MG63 (cell line): ENCODE measurements at places on chromosomes 2 and 18. TPM values are rescaled to one million over a fixed set of nuclear protein-coding genes. Genes with fewer than 3 reads are reported as not detected.

DNA sequence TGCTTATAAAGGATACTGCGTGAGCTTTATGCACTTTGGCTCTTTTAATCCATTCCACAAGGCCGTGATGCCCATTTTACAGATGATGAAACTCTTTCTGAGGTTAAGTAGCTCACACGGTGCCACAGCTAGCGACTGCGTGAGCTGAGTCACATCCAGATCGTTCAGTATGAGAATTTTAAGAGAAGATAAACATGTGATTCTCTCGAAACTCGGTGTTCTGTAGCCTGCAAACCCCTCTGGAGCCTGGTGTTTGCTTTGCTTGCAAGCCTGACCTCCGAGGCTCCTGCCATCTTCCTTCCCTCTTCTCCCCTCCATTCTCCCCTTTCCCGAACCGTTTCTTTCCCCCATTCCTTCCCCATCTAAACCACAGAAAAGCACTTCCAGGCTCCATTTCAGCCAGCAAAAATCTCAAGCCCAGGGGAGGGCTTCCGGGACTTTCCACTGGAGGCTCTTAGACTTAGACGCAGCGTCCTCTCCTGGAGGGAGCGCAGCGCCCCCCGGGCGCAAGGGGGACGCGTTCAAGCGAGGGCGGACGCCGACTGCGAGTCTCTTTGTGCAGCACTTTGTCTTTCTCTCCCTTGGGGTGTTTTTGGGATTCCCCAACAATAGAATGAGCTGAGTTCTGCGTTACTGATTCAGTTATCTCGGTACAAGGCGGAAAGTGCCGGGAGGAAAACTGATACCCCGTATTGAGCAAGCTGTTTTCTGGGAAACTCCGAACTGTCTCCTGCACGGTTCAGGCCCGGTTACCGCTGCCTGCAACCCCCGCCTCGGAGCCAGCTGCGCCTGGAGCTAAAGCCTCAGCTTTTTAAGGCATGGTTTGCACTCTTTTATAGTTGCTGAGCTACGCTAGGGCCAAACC lies 38.0 kb downstream of the CYP1B1 start:
- peak; percentile 11 for DNase-seq

- peak; percentile 88 for DNase-seq
Measured at GRCh38 chr2:184598316-184599053, at the start of gene ZNF804A. Gene ZNF804A, plus strand, starts transcription at chr2:184598529. Its CDS starts 431 bp downstream, at chr2:184598960.

DNA sequence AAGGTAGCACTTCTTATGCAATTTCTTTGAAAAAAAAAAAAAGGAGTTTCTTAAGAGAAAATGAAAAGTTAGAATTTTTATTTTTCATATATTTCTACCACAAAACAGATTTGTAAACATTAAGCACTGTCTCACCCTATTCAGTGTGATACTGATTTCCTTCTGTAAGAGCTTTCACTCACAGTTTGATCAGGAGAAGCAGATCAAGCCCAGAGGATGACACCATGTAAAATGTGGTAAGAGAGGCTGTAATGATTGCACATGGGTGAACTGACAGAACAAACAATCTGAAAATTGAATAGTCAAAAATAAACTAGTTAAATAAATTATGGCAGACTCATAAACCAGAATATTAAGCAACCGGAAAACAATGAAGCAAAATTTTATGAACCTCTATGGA lies 54.5 kb downstream of the MEMO1 start:
- no peak for DNase-seq

- DNase-seq: no peak
Measured at GRCh38 chr18:39661856-39662366, 2096.3 kb upstream of the CELF4 start.

DNA sequence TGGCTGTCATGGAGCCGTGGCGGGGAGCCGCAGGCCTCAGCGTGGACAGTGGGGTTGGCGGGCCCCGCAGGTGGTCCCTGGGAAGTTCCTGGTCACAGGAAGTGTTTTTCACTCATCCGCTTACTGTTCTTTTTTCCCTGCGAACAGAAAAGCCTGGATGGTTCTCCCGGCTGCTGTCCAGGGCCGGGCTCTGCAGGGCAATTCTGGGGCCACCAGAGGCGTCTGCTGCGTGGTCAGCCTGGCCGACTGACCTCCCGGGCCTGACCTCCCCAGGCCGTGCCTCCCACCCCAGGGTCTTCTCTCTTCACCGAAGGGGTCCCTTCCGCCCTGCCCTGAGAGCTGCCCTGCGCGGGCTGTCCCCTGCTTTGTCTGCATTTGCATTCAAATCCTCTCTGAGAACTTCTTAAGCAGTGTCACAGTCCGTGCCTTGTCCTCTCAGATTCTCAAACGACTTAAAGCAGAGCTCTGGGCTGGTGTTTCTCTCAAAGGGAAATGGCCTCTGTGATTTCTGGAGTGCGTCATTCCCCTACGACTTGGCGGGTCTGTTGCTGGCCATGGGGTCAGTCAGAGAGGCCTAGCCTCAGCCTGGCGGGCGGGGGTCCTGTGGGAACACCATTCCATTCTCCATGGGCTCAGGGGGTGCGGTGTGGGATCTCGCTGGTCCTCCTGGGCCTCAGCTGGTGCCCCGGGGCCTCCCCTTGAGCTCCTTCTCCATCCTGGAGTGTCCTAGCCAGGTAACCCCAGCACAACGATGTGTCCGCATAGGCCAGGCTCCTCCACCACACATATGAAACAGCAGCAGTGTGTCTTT lies 38.3 kb downstream of the KLHL29 start:
- DNase-seq: no peak

Gene ADCYAP1
- total RNA-seq: 2.8 and 5.7 TPM in 2 replicates
